ENCODE measurements at places on chromosomes 1 and 21.
A peak's percentile ranks its signal among the peaks of the same experiment; 100 is the strongest.

DNA sequence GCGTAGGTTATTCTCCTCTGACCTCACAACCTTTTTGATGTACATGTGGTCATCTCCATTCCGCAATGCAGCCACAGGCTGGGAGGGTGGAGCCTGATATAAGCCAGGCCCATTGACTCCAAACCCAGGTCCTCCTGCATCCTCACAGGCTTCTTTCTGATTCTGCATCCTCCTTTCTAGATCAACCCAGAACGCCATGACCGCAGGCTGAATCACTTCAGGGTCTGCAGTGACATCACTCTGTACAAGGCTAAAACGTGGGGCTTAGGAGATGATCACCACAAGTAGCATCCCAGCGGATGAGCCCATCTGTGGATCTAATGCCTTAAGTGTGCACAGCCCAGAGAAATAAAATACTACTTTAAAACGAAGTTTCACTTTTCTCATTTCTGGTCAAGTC lies 16.1 kb downstream of the EBNA1BP2 start:
- DNase-seq = no peak

DNA sequence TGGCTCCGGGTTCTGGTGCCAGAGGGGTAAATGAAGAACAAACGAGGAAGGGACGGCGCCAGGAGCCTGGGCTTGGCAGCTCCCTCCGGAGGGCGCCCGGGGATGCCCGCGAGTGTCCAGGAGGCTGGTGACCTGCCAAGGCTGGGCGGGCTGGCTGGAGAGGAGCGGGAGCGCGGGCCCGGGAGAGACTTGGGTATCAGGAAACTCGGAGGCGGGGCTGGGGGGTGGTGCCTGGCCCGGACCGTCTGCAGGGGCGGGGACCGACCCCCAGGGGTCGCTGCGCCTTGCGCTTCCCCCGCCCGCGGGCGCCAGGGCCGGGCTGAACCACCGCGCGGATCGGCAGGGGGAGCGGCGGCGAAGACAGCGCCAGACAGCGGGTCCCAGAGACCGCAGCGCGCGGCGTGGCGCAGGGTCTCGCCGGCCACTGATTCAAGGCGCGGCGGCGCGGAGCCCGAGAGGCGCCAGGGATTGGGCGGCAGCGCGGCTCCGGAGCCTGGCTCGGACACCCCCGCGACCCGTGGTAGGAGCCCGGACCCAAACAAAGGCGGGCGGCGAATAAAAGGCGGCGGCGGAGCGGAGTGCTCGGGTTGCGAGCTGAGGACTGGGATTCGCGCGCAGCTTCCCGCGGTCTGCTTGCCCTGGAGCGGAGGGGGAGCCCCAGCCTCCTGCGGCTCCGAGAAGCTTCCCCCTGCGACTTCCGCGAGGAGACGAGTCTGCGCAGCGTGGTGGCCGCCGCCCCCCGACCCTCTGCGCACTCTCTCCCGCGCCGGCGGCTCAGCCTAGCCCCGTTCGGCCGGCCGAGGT lies at the start of gene DISP3:
DISP3 (plus strand) TSS at position 585 of the 804 bp plus-strand sequence. CDS start 21,838 bp downstream, outside the sequence.
- peak; percentile 63 for DNase-seq

- DNase-seq = no peak
Measured at GRCh38 chr1:248702714-248703113, at the start of gene OR14I1. TSS of gene OR14I1 (minus strand) at chr1:248702766.

- DNase-seq = peak; percentile 79
Measured at GRCh38 chr1:13583966-13584791, 547 bp downstream of the PDPN start.

DNA sequence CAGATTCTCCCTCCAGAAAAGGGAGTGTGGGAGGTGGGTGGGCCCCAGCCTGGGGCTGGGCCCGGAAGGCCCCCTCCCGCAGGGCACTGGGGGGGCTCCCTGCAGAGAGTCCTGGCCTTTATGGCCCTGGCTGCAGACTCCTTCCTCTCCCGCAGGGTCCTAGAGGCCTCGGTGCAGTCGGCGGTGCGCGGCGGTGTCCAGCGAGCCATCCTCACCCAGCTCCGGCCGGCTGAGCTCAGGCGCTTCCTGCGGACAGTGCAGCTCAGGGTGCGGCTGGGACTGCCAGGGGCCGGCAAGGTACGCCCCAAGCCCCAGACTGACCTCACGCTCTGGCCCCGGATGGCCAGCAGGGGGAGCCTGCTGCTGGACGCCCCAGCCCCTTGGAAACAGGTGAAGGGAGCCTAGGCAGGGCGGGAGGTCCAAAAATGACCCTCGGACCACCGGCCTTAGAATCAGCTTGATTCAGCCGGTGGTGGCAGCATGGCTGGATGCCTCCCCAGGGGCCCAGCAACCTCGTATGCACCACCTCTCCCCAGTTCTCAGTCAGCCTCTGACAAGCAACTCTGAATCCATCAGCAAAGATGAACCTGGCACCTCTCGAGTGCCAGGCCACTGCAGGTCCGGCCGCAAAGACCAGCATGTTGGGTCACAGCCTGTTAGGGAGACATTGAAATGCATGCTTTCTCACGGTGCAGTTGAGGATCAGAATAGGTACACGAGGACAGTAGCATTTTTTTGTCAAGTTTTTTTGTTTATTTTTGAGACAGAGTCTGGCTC lies 20.6 kb downstream of the MTHFR start:
- peak; percentile 57 for DNase-seq

DNA sequence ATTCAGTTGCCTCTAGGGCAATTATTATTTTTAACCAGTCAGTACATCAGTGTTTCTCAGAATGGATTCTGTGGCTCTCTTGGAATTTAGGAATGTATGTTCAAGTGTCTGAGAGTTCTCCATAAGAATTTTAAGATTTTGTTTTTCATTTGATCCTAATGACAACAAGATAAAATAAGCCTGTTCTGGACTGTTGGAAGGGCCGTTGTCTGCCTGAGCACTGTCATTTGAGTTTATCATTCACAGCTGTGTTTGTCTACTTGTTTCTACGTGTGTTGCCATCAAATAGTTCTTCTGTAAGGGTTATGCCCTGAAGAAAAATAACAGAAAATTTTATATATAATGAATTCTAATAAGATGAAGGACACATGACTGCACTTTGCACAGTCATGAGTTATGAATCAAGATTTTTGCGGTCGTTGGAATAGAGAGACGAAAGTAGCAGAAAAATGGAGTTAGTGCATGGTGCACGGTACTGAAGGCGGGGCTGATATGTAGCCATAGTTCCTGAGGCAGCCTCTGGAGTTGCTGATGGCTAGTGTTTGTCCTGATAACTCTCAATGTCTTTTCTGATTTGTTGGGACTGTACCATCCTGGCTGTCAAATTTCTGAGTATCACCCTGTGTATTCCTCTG lies 92.5 kb downstream of the NOS1AP start:
- no peak for DNase-seq

DNA sequence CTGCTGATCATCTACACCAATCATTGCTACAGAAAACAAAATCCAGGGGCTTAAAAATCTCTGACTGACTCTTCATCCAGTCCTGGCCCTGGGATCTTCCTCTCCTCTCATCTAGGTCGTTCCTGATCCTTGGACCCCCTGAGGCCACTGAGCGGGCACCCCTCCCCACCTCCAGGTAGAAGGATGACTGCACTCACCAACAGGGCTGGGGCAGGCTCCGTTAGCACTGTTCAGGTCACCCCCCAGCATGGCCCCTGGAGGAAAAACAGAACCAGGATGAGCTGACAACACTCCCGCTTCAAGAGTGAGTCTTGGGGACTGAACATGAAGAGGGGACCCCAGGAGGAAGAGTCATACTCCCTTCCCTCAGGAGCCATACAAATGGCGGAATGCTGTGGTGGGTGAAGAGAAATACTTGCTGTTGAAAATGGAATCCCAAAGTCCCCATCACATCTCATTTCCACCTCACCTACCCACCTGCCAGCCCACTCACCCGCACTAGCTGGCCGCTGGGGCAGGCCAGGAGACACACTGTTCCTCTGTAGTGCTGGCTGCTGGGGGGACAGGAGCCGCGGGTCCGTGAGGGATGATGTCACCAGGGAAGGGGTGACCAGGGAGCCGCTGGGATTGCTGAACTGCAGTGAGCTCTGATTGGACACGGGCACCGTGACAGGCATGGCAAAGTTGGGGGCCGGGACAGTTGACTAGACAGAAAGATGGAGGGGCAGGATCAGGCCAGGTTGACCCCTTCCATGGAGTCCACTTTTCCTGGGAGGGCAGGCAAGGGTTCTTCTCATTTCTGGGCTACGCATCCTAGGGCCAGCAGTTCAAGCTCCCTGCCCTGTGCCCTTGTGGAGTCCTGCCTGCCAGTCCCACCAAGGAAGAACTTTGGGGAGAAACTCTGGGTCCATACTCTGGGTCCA lies 21.2 kb downstream of the MEF2D start:
- no peak for DNase-seq

DNA sequence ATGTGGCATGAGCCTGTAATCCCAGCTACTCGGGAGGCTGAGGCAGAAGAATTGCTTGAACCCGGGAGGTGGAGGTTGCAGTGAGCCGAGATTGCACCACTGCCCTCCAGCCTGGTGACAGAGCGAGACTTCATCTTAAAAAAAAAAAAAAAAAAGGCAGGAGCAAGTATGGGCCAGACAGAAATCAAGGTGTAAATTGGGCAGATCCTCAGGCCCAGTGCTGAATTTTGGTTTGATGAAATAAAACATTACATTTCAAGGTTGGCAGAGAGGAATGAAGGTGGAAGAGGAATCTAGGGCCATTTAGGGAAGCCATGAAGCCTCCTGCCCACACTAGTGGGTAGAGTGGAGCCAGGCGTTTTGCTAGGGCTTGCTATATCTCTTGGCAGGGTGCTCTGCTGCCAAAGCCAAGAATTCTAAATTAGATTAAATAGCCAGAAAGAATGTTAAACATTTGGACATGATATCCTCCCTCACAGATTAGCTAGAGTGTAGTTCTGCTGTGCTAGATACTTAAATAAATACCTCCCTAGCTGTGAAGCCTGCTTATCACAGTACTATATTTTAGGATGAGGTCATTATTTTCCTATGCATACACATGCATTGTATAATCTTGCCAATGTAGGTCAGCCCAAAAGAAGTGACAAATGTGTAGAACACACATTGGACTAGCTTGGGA lies 16.6 kb upstream of the LGALS8 start:
- no peak for DNase-seq

DNA sequence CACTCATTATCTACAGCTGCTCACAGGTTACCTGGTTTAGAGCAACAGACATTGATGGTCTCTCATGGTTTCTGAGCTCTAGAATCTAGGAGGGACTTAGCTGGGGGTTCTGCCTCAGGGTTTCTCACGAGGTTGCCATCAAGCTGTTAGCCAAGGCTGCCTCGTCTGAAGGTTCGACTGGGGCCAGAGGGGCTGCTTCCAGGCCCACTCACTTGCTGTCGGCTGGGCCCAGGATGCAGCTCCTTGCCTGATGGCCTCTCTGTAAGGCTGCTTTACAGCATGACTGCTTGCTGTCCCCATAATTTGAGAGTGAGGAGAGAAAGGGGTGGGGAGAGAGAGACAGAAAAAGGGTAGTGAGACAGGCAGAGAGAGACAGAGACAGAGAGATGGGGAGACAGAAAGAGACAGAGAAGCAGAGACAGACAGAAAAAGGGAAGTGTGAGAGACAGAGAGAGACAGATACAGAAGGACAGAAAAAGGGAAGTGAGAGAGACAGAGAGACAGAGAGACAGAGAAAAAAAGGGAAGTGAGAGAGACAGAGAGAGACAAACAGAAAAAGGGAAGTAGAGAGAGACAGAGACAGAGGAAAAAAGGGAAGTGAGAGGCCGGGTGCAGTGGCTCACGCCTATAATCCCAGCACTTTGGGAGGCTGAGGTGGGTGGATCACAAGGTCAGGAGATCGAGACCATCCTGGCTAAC lies 106.8 kb upstream of the C1orf174 start:
- no peak for DNase-seq

DNA sequence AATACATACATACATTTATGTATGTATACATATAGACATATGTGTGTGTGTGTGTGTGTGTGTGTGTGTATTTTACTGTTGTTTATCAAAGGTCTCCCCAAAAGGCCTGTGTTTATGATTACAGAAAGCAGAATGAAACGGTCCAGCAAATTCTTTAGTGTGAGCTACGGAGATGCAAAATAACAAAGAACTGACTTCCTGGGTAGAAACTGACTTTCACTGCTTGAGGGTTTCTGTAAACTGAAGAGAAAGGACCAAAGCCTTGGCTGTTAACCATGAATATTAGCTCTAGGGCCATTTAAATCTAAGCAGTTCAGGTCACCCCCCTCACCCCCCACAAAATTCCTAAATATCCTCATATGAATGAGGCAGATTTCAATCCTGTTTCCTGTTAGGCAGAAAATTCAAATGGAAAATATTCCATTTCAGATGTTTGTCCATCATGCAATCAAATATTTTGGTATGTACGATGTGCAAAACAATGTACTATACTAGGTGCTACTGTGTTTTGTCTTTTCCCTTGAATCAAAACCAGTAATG lies 213.2 kb downstream of the TGFB2 start:
- DNase-seq = no peak

- no peak for DNase-seq
Measured at GRCh38 chr1:232990176-232991128, 40.0 kb downstream of the NTPCR start.

- DNase-seq = no peak
Measured at GRCh38 chr1:46133181-46133658, 791 bp upstream of the PIK3R3 start.

GRCh38 chr1:116556289-116557006 lies 14.4 kb downstream of the CD58 start:
- DNase-seq = no peak

- no peak for DNase-seq
Measured at GRCh38 chr1:91876040-91876470, 9.9 kb downstream of the TGFBR3 start.

- peak; percentile 84 for DNase-seq
Measured at GRCh38 chr1:1435106-1435903, at the start of gene VWA1. TSS of gene VWA1 (plus strand) at chr1:1435690. CDS start at chr1:1435749, 59 bp downstream.

DNA sequence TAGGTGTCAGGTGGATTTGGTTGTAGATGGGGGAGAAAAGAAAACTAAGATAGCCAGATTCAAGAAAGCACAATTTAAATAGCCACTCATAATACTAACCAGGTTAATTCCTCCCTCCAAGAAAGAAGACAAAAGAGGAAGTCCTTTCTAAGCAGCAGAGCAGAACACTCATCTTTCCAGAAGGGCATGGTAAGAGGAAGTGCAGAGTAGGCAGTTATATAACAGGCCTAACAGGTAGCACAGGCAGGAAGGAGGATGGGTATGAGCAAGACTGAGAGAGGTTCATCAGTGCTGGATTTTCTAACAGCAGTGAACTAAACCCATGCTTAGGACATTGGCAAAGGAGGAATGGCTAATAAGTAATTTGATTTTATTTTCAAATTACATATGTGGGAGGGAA lies 517.5 kb downstream of the PLPP3 start:
- DNase-seq = no peak

DNA sequence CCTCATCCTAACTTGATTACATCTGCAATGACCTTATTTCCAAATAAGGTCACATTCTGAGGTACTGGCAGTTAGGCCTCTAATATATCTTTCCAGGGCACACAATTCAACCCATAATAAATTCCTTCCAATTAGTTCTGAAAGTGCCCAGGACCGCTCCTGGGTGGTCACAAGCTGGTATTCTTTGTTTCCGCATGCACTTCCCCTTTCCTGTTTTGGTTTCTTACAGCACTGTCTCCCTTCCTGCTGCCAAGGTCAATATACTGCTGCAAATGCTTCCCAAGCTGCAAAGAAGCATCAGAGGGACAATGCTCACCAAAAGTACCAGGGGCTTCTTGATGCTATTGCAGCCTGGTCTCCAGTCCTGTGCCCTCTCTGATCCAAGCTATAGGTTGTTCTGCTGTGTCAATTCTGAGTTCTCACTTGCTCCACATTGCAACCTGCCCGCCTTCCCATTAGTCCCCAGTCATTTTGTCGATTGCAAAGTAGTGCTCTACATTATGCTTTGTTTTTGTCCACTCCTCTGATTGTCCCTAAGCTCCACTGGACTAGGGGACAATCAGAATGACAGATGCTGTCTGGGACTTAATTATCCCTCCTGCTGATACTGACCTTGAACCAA lies 13.9 kb upstream of the XPR1 start:
- DNase-seq = no peak

GRCh38 chr1:160124705-160125478 lies 9.3 kb downstream of the ATP1A2 start:
- no peak for DNase-seq

All from right hindlimb (tissue), 1 donor.